ENCODE measurements at places on chromosomes 7 and 10.

DNA sequence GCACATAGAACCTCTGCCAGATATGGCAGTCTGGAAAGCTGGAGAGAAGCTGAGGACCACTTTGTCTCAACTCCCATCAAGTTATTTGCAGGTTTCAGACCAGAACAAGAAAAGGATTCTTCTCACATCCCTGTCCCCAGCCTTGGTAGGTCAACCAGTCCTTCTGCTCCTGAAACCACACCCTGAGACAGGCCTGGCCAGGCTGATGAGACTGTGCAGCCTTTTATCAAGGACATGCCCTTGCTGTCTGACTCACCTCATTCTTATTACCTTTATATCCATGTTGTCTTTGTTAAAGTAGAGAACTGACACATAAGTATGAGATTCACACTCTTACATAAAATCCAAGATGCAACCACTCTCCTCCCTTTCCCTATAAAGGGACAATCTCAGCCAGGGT is 354.9 kb downstream of the PLXNA4 start:
- no peak for DNase-seq

DNA sequence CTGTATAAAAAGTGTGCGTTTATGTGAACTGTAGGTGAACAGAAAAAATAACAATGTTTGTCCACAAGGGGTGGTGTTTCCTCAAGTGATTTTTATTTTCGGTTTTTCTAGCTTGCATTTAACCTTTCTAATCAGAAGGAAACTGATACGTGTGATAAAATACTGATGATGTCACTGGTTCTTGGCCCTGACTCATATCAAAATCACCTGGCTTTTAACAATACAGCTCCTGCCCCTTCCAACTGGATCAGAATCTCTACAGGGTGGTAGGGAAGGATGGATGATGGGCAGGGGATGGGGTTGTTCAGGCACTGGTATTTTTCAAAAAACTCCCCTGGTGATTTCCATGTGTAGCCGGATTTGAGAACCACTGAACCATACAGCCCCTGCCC is 10.9 kb downstream of the NPFFR1 start:
- no peak for DNase-seq

- no peak for DNase-seq
Observed at GRCh38 chr10:11616021-11616420, 4.6 kb upstream of the USP6NL start.

DNA sequence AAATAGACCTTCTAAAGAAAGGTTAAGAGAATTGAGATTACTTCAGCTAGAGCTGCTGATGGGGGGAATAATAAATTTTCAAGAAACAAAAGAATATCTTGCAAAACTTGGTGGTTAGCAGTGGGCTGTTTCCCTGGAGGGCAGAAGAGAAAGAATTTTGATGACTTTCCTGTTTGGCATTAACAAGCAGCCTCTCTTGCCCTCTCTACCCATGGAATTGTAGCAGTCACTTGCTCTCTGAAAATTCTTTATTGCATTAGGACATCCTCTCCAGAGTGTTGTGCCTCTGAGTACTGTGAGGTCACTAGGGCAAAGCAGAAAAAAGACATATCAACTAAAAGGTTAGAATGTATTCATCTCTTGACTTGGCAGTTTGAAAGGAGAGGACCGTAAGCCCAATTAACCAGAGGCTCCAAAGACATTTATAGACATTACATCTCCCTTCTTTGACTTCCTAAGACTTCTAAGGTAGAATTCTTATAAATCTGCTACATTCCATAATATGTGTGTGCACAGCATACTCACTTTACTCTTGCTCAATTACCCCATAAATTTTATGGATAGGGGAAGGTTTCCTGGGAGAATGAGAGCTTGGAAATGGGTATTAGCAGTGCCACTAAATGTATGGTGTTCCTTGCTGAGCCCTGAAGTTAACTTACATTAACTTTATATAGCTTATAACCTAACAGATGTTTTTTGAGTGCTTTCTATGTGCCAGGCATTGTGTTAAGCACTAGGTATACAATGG is 215.3 kb downstream of the KIF20B start:
- DNase-seq, result no peak

DNA sequence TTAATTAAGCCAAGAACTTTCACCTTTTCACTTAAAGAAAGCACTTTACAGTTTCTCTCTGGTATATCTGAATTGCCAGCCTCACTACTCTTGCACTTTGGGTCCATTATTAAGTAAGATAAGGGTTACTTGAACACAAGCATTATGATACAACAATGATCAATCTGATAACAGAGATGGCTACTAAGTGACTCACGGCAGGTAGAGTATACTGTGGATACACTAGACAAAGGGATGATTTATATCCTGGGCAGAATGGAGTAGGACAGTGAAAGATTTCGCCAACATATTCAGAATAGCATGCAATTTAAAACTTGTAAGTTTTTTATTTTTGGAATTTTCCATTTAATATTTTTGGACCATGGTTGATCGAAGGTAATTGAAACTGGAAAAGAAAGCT is 34.3 kb upstream of the ITGB8 start:
- DNase-seq, result no peak

DNA sequence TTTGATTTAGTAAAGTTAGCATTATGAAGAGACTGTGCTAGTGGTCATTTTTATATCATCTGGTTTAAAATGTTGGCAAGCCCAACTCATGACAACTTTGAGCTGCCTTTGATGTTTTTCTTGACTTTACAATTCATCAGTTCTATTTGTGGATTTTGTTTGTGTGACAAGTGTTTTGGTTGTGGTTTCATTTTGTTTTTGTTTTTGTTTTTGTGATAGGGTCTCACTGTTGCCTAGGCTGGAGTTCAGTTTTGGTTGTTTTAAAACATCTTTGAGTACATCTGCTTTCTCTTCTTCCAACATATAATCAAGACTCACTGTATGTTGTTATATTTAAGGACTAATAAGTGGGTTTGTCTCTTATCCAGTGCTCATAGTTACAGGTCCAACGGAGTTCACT is 17.6 kb upstream of the SFR1 start:
- DNase-seq, result no peak

DNA sequence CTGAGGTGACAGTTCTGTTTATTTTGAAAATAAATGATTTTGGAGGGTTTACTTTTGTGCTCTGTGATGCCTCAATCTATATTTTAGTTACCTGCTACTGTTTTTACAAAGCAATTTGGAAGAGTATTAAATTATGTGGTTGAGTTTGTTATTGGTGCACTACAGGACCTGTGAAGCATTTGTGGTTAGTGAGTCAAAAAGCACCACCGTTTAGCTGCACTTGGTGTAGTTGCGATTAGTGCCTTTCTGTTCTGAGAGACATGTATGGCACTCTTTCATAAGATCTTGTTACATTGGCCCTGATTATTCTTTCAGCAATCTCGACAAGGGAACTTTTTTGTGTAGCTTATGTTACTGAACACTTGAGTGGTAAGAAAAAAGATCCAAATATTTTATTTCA is 132.2 kb downstream of the BBS9 start:
- no peak for DNase-seq

GRCh38 chr7:147519062-147519461 is 1071.5 kb upstream of the C7orf33 start:
- no peak for DNase-seq

DNA sequence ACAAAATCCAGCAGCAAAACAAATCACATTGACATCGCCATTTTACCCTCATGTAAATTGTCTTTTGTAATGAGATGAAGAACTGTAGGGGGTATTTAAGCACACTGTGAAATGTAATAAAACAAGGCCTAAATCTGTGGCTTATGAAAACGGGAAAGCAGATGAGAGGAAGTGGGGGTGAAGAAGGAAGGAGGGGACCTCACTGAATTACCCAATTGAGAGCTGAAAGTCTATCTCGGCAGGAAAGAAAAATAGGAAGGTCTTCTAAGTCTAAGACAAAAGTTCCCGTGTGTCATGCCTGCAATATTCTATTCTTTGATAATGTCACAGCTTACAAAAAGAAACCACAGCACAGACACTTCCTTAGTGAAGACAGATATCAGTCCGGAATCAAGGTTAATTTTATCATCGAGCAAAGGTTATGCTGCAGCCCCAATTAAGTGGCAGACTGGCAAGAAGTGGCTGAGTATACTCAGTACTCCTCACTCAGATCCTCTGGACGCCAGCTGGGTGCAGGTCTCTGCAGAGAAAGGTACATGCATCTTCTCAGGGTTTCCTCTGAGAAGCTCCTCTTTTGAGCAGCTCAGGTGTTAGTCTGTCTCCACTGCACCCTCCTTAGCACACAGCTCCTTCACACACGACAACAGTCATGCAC is 239.7 kb downstream of the FANK1 start:
- DNase-seq, result no peak

GRCh38 chr7:18565337-18565736 is 69.8 kb downstream of the HDAC9 start:
- no peak for DNase-seq

DNA sequence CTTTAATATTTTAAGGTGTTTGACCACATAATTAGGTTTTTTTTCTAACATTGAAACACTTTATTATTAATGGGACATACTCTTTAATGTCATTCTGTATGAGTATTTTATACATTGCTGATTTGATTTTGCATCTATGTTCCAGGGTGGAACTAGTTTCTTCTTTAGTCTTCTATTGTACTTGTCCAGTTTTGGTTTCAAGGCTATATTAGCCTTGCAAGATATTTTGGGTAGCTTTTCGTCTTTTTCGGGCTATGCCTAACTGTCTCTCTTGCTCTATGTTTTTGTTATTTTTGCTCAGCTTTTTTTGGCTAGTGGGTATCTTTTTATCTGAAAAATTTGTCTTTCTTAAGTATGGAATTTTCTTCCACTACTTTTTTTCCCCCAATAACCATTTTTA is 38.7 kb upstream of the MKX start:
- no peak for DNase-seq
